ENCODE measurements at places on chromosomes 3 and 15. TPM values are rescaled to one million over a fixed set of nuclear protein-coding genes. Genes with fewer than 3 reads are reported as not detected.

Gene ROPN1B
- total RNA-seq = not detected

Gene IL17RE
- total RNA-seq = 1.1 TPM

Gene GPR176
- total RNA-seq = 194 TPM

Gene MME
- total RNA-seq = 19.4 TPM

Gene TMC3
- not detected for total RNA-seq

Gene P2RY13
- total RNA-seq = not detected
